ENCODE measurements at places on chromosomes 13 and 19. TPM values are rescaled to one million over a fixed set of nuclear protein-coding genes. Genes with fewer than 3 reads are reported as not detected.

ZNF546 gene
- 4.9 TPM for polyA plus RNA-seq

CYP4F3 gene
- polyA plus RNA-seq, result not detected

ZNF175 gene
- polyA plus RNA-seq, result 9.5 TPM

MCF2L gene
- polyA plus RNA-seq, result 30.7 TPM

ZNF30 gene
- 3.5 TPM for polyA plus RNA-seq

CEACAM20 gene
- polyA plus RNA-seq, result not detected

SMIM44 gene
- polyA plus RNA-seq, result not detected

CCDC61 gene
- polyA plus RNA-seq, result 4.5 TPM

TNNI3 gene
- 2.2 TPM for polyA plus RNA-seq

UPF1 gene
- polyA plus RNA-seq, result 33.2 TPM

Measured in muscle of arm (tissue), 14 donors.